ENCODE measurements at places on chromosomes 3 and 15.

- peak; percentile 99 for DNase-seq
Observed at GRCh38 chr15:96252148-96252547, 78.4 kb upstream of the NR2F2 start.

DNA sequence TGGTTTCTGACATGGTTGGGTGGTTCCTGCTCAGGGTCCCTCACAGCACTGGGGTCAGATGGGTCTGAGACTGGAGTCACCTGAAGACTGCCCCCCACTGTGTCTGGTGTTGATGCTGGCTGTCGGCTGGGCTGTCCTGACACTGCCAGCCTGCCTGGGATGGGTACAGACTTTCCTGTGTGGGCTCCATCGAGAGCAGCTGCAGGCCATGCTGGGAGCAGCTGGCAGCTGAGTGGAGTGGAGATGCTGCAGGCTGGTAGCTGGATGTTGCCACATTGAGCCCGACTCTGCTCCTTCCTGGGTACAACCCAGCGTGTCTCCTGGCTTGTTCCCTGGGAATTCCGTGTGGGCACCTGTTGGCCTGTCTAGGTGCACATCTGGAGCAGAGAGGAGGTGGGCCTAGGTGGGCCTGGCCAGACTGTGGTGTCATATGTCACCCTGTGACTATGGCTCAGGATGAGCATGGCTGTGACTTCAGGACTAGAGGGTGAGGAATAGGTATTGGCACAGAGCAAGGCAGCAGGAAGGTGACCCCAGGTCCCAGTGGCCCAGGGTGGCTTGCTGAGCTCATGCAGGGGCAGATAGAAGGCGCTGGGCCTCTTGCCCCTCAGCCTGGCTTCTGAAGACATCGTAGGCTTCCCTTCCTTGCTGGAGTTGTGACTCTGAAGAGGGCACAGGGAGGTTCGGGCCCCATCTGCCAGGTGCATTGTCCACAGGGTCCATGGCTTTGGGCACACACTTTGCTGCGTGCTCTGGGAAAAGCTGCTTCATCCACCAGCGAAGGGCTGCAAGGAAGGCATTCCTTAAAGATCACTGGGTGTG is 40.0 kb upstream of the PRR23E start:
- no peak for DNase-seq

GRCh38 chr15:63630036-63630751 is 33.0 kb downstream of the FBXL22 start:
- DNase-seq: no peak

DNA sequence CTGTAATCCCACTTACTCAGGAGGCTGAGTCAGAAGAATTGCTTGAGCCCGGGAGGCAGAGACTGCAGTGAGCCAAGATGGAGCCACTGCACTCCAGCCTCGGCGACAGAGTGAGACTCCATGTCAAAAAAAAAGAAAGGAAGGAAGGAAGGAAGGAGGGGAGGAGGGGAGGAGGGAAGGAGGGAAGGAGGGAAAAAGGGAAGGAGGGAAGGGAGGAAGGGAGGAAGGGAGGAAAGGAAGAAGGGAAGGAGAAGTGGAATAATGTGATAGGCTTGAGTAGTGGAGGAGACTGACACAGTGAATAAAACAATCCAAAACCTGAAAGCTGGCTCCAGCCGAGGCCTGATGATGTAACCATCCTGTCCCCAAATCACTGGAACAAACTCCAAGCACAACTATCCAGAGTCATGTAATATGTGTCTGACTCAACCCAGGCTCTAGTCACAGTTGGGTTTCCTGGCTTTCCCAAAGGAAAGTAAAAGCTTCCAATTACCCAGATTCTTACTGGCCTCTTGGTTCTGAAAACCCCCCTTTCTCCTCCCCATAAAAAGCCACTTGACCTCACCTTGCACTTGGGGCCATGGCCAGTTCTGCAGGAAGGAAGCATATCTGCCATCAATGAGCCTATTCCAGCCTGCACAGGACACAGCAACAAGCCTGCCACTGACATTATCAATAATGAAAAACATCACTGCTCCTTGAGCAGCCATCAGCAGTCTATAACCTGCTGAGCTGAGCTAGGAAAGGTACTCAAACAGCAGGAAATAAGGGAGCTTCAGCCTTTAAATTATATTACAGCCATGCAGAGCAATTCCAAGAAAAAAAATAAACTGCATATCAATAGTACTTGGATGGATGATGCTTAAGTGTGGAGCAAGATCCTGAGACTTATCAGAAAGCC is 48.3 kb downstream of the MB21D2 start:
- no peak for DNase-seq

GRCh38 chr15:100788418-100789105 is 91.1 kb upstream of the ALDH1A3 start:
- no peak for DNase-seq

- no peak for DNase-seq
Observed at GRCh38 chr15:87731630-87732029, 524.9 kb downstream of the NTRK3 start.

GRCh38 chr15:48244921-48245320 is 38.8 kb downstream of the SLC12A1 start:
- peak; percentile 18 for DNase-seq

DNA sequence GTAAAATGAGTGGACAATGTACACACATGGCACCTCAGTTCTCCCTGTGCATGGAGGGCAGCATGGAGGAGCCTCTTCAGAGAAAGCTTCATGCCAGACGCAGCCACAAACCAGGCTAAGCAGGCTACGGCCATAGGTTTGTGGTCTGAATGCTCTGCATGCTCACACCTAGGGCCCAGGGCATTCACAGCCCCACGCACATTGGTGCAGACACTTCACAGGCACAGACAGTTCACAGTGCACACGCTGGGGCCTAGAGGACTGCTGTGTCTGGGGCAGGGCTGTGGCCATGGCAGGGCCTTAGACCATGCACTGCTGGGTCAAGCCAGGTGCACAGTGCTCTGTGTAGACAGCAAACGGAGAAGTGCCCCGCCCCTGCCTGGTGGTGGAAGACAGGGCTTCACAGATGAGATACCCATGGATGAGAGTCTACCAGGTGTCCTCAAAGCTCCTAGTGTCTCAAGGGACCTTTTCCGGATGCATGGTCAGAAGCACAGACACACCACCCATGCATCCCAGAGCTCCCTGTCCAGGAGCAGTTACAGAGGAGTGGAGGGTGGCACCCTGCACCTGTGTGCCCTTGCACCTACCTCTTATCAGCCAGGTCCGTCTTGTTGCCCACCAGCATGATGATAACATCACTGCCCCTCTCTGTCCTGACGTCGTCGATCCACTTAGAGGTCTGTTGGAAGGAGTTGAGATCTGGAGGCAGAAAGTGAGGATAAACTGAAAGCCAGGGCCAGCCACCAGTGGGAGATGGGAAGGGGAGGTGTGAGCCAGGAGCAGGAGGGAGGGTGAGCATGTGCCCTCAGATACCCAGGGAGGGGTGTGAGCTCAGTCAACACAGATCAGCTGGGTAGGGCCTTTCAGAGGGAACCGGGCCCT is 33.5 kb downstream of the SRPRB start:
- DNase-seq: no peak
